ENCODE measurements at places on chromosomes 7 and 10. TPM values are rescaled to one million over a fixed set of nuclear protein-coding genes. Genes with fewer than 3 reads are reported as not detected.

- DNase-seq = no peak
Measured at GRCh38 chr10:116197946-116198675, 74.9 kb downstream of the GFRA1 start.

DNA sequence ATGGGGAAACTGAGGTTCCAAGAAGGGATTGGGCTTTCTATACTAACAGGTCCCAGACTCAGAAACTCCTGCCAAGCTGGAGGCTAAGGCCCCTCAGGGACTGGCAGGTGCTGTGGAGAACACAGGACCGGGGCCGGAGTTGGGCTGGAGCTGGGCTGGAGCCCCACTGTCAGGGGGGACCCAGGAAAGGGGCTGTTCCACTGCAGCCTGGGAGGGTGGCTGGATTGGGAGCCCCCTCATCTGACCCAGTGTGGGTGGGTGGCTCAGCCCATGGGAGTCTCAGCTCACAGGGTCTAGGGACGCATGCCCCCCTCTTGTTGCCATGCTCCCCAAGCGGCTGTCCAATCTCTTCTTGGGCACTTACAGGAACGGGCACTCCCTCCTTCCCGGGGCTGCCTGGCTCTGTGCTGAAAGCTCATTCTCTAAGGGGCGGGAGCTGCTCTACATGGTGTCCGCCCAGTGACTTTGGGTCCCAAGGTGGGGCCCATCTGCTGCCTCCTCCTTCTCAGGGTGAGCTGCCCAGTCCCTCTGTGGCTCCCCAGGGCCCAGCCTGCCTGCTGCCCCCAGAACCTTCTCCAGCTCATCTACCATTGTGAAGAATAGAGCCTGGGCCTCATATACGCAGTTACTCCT, 126.5 kb downstream of the MYL10 start:
- DNase-seq = no peak

CLDN12 gene
- total RNA-seq = 32.9 TPM

- no peak for DNase-seq
Measured at GRCh38 chr7:103127006-103127405, 21.9 kb downstream of the NAPEPLD start.

DNA sequence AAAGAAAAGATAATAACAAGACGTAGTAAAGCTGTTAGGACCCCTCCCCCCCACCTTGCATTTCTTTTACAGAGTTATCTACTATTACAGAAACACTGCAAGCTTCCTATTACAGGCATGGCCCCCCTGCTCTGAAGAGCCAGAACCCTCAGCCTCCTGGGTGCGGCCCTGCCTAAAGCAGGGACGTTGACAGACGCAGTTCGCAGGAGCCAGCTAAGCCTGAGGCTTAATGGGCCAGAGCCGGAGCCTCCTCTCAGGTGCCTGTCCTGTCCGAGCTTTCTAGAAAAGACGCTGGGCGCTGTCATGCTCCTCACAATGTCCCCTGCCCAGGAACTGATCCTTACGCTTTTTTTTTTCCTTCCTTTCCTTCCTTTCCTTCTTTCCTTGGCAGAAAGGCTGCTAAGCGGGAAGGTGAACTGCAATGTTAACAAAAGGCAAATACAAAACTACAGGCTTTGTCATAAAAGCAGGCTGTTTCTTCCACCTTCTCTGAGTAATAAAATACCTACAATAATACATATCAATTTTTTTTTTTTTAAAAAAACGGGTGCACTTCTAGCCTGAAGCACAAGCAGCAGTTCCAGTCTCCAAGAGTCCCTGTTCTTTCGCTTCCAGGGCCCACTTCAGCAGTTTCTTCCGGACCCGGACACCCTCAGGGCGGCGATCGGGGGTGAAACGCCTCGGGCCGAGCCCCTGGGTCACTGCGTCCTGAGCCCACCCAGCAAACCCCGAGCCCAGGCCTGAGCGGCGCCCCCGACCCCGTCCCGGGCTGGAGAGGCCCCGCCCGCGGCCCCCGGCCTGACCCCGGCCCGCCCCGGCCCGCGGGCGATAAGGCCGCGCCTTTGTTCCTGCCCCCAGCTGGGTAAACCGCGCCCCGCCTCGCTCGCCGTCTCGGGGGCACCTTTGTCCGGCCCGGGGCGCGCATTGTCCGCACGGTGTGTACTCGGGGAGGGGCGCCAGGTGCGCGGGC, 11.2 kb downstream of the MNX1 start:
- DNase-seq = no peak

DNA sequence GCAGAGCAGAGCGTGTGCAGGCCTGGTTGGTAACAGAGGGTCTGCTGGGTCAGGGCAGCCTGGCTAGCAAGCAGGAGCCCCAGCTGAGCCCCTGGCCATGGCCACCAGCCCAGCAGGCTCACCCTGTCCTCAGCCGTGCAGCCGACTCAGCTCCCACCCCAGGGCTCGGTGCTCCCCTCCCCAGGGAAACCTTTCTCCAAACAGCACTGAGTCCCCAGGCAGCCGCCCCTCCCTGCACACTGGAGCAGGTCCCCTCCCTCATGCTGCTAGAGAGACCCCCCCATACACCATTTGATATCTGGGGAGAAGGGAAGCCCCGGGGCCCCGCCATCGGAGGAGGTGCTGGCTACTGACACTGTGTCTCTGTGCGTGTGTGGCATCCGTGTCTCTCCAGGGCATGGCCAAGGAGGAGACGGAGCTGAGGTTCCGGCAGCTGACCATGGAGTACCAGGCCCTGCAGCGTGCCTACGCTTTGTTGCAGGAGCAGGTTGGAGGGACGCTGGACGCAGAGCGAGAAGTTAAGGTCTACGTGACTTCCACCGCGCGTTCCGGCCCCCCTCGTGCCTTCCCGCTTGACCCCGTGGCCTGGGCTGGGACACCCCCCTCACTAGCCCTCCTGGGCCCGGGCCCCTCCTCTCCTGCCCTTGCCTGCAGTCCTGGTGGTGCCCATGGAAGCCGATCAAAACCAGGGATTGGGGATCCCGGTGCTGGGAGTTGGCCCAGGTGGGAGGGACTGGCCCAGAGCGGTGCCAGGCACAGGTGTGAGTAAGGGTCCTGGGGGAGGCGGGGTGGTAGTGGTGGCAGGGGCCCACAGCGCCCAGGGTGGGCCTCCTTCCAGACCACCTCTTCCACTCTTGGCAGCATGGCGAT, 45.0 kb upstream of the DPYSL4 start:
- no peak for DNase-seq

SEMA4G gene
- 9.2 TPM for total RNA-seq

SYT15 gene
- 0.64 TPM for total RNA-seq

DNA sequence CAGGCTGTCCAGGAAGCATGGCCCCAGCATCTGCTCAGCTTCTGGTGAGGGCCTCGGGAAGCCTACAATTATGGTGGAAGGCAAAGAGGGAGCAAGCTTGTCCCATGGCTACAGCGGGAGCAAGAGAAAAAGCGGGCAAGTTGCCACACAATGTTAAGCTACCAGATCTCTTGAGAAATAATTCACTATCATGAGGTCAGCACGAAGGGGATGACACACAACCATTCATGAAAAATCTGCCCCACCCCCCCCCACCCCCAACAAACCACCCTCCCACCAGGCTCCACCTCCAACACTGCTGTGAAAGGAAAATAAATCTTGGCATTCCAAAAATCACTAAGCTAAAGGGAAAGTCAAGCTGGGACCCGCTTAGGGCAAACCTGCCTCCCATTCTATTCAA, 545.8 kb upstream of the NRP1 start:
- DNase-seq = no peak

DNA sequence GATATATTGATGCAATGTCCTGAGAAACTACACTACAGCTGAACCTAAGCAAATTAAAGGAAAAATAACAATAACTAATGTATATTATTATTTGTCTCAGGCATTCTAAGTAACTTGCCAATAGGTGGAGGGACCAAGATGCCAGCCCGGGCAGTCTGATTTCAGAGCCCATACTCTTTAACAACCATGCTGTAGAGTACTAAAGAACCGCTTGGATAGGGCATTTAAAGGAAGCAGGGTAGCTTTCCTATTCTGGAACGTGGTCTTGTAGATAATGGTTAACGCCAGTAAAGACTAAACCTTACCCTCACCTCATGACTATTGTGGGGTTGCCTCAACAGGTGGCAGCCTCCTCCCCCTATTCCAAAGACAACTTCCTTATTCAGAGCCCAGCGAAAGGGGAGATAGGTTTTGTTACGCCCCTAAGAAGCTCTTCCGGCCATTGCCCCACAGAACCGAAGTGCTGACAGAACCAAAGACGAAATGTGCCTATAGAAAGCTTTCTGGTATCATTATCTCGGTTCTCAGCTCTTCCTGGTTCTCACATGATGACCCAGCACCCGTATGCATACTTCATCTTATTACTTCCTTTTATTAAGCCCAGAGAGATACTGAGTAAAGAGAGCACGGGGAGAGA, 707 bp upstream of the C1GALT1 start:
- no peak for DNase-seq

DNA sequence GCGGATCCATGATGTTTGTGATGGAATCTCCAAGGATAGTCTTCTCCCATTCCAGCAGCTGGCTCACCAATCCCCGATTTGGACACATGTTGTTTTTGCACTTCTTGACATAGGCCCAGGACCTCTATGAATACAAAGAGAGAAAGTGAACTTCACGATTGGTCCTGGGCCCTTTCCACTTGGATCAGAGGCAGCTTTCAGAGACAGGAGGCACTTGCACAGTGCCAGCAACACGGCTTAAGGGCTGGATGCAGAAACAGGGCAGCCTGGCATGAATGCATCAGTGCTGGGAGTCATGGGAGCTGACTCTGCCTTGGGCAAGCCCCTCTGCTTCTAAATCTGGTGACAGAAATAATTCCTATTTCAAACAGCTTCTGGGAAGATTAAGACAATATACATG, 2.1 kb upstream of the TMEM120A start:
- DNase-seq = no peak

GRCh38 chr10:88060762-88061161, 197.3 kb downstream of the PTEN start:
- DNase-seq = no peak

DNA sequence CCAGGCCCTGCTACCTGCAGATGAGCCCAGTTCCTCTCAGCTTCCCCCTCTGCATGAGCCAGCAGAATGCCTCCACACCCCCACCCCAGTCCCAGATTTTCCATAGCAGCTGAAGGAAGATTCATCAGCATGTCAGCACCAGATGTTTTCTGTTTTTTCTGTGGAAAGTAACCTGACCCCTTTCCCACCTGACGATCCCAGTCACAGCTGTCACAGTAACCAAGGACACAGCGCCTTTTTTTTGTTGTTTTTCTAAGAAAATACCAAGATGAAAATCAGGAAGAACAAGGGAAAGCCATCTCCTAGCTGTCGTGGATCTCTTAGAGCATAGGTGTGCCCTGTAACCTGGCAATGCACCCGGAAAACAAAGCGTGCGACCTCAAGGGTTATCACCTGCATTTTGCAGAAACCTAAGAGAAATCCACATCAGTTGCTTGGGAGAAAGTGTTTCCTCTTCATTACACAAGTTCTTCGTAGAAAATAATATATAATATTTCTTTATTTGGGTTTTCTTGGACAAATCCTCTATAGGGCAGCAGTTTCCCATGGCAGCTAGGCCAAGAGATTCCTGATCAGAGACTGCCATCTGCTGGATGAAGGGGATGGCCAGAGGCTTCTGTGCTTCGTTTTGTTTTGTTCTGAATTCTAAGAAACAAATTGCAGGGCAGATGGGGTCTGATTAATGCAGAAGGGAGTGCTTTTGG, 401.9 kb downstream of the TNS3 start:
- peak; percentile 55 for DNase-seq

HSPA14 gene
- total RNA-seq = 42.2 TPM

DNA sequence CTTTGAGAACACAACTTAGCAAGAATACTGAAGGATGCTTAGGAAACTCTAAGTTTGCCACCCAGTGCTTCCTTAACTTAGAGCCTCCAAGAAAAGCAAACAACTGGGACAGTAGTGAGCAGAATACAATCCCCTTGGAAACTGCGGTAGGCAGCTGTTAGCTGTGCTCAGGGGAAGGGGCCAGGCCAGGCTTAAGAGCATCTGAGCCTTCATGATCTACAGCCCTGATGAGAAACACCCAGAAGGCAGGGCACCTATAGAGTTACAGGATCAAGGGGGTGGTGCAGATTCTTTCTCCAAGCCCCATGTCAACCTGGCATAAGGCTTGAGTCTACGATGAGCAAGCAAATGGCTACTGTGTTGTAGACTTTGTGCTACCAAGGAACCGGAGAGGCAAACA, 51.4 kb upstream of the DLG5 start:
- no peak for DNase-seq

GRCh38 chr7:123534383-123535260, at the start of gene IQUB:
Gene IQUB (minus strand): TSS chr7:123534595. CDS start chr7:123512340, 22,255 bp downstream.
- peak; percentile 97 for DNase-seq

DNA sequence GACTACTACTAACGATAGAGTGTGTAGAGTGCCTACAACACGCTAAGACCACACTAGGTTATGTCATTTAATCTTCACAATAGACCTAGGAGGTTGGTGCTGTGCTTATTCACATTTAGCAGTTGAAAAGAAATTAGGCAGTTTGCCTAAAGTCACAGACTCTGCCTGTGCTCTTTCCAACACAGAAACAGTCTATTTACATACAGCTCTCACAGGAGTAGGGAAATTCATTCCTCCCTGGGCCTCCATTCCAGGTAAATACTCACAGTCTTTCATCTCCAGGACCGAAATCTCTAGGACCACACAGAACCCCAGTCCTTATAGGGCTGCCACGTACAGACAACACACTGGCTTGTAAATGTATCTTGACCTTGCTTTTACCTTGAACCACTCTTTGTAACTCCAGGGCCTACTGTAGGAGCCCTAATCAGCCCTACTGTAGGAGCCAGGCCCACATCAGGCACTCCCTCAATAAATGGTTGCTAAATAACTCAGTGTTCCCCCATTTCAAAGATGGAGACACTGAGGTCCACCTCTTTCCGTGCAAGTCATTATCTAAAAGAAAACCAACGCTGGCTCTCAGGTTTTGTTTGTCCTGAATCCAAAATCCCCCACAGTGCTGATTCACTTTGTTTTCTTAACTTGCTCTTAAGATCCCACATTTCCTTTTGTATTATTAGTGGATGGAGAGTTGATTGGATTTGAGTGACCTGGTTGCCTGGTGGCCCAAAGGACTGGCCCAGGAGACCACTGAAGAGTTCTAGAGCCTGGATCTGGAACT, 146.9 kb downstream of the KCNMA1 start:
- no peak for DNase-seq

DNA sequence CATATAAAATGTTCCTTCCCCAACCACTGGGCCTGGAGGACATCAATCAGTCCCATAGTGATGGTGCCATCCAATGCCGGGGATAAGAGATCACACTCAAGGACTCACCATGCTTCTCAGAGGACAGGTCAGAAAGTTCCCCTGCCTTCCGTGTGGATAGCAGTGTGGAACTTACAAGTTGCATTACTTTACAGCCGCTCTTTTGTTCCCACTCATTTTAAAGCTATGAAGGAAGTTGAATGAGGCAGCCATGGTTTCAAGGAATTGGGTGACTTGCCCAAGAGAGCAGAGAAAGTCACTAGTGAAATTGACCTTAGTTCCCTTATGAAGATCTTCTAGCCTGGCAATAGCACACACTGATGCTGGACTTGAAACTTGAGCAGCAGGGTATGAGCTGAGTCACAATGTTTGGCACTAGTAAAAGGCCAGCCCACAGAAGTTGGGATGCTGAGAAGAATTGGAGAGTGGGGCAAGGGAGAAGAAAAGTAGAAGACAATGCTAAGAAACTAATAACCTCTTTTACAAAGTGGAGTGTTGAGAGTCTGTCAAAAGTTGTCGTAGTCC, 78.7 kb downstream of the CXCL12 start:
- DNase-seq = no peak

Data from A673 (cell line).